HS-5 (cell line): ENCODE measurements at places on chromosomes 6 and 20.

DNA sequence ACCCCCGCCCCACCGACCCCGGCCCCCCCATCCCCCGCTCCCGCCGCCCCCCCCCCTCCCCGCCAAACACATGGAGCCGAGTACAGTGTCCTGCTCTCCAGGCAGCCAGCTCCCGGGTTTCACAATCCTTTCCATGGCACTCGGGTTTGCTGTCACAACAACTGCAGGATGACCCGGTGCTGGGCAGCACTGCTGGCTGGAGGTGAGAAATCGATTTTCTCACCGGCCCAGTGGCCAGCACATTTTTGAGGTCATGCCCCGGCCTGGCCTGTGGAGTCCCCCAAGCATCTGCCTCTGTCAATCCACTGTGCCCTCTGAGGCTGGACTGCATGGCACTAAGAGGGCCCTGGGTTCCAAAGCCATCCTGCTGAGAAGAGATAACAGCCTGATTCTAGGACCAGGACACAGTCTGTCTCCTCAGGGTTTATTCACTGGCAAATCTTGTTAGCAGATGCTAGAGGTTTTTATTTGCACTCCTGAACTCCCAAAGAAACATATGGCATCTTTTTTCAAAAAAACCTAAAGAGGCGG, 129.5 kb downstream of the NFATC2 start:
- DNase-seq, result no peak

GRCh38 chr6:37673436-37673835, 24.2 kb downstream of the MDGA1 start:
- DNase-seq, result no peak

- no peak for DNase-seq
Observed at GRCh38 chr20:36018208-36018988, 50.0 kb downstream of the CNBD2 start.

DNA sequence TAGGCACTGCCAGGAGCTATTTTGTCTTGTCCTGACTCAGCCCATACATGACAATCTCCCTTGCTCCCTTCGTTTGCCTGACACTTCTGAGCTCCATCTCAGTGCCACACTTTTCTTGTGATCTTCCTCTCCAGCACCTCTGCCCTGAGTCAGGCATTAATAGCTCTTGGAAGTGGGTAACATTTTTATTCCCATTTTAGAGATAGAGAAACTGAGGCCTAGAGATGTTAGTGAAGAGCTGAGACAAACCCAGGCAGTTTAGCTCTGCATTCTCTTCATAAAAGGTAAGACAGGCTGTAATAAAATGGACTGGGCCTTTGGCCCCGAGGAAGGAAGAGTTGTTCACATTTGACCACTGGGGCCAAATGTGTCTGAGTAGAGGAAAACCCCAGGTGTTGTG, 167.4 kb downstream of the DHX35 start:
- no peak for DNase-seq

DNA sequence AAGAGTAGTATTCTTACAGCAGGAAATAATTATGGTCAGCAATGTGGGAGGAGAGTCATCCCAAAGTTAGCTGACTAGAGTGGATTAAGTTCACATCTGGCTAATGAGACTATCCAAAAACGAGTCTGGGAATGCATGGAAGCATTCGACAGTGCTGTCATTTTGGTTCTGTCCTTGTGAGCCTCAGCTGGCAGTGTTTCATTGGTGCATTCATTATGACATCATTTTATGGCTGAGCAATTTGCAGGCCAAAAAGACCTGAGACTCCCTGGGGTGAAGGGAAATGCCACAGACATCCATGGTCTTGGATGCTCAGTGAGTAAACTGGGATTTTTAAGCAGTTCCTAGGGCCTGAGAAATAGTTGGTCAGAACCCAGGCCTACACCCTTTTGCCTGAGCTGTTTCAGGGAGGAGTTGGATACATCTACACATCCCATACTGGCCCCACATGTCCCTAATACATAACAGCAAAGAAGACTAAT, 196.4 kb upstream of the CCN2 start:
- DNase-seq, result peak; percentile 97

GRCh38 chr20:58018590-58018989, 209.9 kb downstream of the ANKRD60 start:
- no peak for DNase-seq

GRCh38 chr6:37005827-37006567, 542 bp downstream of the FGD2 start:
- no peak for DNase-seq

DNA sequence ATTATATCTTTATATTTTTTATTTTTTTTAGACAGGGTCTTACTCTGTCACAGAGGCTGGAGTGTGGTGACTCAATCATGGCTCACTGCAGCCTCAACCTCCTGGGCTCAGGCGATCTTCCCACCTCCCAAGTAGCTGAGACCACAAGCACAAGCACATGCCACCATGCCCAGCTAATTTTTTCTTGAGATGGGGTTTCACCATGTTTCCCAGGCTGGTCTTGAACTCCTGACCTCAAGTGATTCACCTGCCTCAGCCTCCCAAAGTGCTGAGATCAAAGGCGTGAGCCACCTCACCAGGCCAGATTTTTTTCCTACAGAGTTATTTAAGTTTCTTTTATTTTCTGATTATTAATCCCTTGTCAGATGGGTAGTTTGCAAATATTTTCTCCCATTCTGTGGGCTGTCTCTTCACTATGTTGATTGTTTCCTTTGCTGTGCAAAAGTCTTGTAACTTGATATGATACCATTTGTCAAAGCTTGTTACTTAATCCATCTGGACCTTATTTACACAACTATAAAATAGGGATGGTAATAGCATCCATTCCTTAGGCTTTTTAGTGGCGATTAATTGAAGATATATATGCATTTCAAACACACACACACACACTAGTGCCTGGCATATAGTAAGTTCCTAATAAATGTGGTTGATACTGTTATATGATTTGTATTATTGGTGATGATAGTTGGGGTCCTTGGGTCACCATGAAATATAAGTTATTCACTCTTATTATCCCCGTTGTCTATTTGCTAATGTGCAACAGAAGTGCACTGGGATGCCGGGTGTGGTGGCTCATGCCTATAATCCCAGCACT, 187.1 kb downstream of the BCAS1 start:
- peak; percentile 96 for DNase-seq

DNA sequence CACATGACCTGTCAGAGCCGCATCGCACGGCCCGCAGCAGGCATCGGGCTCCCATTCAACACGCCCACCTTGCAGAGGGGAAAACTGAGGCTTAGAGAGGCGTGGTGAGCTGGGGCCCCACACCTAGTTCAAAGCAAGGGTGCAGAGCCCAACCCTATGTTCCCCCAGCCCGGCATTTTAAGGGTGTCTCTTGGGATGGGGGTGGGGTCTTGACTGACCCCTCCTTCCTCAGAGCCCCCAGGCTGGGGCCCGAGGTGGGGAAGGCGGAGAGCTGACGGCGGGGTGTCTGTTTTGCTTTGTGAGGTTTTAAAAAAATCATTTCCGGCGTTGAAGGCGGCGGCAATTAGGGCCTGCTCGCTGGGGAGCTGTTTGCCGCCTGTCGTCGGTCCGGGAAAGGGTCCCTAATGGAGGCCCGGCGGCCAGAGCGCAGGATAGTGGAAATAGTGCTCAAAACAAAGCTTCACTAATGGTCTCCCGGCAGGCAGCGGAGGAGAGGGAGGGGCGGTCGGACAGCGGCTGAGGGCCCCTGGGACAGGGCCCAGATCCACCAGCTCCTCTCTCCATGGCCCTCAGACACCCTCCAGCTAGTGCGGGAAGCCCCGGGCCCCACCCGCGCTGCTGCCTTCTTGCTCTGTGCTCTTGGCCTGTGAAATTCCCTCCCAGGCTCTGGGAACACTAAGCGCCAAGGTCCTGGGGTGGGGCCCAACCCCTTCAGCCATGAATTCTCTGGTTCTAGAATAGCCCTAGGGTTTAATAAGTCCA, 11.9 kb downstream of the VSTM2L start:
- no peak for DNase-seq

GRCh38 chr6:143675946-143676345, 1.8 kb upstream of the PHACTR2 start:
- DNase-seq, result no peak

DNA sequence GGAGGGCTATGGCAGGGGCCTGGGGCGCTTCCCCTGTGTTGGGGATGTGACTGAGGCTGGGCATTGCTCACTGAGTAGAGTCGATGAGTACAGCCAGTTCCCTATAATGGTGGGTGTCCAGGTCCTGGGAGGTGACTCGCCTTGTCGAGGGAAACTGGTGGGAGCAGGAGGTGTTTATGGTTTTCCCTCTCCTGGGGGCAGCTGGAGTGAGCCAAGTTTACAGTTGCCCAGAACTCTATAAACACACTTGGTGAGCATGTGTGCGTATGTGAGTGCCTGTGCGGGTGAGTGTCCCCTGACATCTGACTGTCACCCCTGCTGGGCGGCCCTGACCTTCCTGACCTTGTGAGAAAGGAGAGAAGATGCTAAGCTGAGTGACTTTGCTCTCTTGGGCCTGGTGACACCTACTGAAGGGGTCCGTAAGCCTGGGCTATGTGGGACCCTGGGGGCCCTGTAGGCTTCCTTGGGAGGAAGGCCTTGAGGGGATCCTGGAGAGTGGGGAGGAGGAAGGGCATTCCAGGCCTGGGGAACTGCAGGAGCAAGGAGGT, 65.9 kb downstream of the VEGFA start:
- DNase-seq, result no peak

- no peak for DNase-seq
Observed at GRCh38 chr20:64253443-64253842, 2.1 kb upstream of the PCMTD2 start.

DNA sequence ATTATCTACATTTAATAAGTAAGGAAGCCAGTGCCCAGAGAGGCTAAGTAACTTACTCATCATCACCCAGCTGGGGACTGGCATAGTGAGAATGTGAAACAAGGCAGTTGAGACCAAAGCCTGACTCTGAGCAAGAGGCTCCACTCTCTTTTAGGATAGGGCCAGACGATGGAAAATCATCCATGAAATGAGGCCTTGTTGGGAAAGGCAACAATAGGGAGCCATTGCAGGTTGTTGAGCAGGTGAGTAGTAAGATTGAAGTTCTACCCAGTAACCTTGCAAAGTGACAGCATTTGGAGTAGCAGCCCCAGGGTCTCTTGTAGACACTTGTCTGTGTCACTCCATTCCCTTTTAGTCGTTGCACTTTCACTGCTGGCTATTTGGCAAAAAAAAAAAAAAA, 2.5 kb upstream of the CPNE5 start:
- no peak for DNase-seq

DNA sequence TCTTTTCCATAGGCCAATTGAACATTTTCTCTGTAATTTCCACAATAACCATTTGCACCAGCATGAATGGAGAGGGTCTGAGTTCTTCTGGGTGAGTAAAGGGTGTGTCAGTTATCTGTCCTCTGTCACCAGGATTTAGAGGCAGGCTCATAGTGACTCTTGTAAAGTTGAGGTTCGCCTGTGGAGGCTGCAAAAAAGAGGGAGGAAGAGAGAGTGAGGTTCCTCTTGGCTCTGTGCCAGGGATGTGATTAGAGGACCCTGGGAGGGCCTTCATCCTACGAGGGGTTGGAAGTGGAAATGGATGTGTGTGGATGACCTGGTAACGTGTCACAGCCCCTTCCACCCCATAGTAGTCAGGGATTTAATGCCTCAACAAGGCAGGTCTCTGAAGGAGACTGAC, 242.0 kb downstream of the ESR1 start:
- no peak for DNase-seq

GRCh38 chr20:58626051-58626450, 25.0 kb upstream of the STX16 start:
- no peak for DNase-seq

DNA sequence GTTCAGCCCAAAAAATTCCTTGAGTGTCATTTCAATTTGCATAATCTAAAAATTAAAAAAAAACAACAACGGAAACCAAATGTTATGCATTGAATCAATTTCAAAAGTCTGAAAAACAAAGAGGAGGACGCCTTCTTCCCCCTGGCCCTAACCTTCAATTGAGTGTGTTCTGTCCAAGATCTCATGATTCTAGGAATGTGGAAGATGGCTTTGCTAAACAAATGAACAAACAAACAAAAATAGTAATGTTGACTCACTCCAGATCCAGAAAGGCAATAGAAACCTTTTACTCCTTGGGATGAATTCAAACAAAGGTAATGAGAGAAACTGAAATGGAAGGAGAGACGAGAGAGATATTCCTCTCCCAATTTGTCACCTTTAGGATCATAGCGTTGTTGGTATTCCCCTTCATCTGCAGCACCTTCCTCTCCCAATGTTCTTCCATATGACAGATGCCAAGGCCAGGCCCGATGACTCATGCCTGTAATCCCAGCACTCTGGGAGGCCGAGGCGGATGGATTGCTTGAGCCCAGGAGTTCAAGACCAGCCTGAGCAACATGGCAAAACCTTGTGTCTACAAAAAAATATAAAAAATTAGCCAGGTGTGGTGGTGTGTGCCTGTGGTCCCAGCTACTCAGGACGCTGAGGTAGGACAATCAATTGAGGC, 109.2 kb upstream of the ADGRF1 start:
- no peak for DNase-seq

DNA sequence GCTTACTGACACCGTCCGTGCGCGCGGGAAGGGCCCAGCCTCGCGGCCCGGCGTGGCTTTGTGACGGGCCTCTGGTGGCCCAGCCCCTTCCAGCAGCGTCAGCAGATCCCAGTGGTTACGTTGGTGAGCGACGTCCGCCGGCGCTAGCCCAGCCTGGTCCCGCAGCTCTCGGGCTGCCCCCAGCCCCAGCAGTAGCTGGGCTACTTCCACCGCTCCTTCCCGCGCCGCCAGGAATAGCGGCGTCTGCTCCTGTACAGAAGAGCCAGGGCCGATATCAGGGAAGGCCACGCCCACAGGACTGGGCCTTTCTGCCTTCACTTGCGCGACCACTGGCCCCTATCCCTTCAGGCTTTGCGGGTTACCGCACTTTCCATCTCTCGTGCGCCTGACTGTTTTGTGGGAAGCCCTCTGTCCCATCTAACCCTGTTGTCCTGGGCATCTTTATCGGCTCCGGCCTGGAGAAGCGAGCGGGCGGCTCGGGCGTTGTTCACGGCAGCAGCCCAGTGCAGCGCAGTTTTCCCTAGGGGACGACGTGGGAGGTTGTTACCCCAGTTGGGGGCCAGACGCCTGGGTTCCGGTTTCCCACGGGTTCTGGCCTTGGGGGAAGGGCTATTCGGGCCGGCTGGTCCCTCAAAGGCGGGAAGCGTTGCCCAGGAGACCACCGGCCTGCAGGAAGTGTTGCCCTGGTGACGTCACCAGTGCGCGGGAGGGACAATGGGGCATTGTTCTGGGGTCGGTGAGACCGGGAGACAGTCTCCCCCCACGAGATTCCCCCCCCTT, 3.6 kb upstream of the GPSM3 start:
- no peak for DNase-seq

- DNase-seq, result no peak
Observed at GRCh38 chr6:148523551-148523950, 180.9 kb downstream of the SASH1 start.
